ENCODE measurements at places on chromosomes 7 and 10. TPM values are rescaled to one million over a fixed set of nuclear protein-coding genes. Genes with fewer than 3 reads are reported as not detected.

Gene ASAH2B
- 1.0 TPM for total RNA-seq

Gene RBM20
- 1.5 TPM for total RNA-seq

Gene ZNF746
- total RNA-seq: 11.3 TPM

Gene ARHGAP19
- 11.7 TPM for total RNA-seq

Gene SLC13A1
- not detected for total RNA-seq

Gene NPM3
- 71.4 TPM for total RNA-seq

Gene CROT
- 3.5 TPM for total RNA-seq

Gene ABCB1
- 1.0 TPM for total RNA-seq

Gene SYT15
- total RNA-seq: 0.39 TPM

Gene C10orf62
- total RNA-seq: not detected

Gene CLRN3
- 0.13 TPM for total RNA-seq

Gene TMEM270
- not detected for total RNA-seq

GRCh38 chr7:111987115-111987826, 218.9 kb downstream of the DOCK4 start:
- DNase-seq: peak; percentile 59

DNA sequence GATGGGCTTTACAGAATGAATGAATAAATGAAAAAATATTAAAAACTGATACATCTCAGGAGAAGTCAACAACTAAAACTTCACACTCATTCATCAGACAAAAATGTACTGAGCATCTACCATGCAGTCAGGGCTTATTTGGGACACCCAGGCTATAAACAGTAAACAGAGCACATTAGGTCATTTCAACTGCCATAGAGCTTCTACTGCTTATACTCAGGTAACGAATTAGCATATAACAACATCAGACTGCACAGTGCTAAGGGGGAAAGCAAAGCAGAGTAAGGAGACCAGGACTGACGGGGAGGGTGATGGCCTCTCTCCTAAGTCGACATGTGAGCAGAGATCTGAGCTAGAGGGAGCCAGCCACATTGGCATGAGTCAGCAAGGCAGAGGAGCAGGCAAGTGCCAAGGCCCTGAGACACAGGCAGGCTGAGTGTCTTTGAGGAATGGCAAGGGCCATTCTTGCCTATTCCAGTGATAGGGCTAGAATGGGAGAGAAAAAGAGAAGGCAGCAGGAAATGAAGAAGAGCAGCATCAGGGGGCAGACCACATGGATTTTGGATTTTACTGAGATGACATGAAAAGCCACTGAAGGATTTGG, 528.9 kb downstream of the PARD3 start:
- no peak for DNase-seq

- DNase-seq: no peak
Measured at GRCh38 chr10:42937048-42937447, 139.8 kb upstream of the RET start.

DNA sequence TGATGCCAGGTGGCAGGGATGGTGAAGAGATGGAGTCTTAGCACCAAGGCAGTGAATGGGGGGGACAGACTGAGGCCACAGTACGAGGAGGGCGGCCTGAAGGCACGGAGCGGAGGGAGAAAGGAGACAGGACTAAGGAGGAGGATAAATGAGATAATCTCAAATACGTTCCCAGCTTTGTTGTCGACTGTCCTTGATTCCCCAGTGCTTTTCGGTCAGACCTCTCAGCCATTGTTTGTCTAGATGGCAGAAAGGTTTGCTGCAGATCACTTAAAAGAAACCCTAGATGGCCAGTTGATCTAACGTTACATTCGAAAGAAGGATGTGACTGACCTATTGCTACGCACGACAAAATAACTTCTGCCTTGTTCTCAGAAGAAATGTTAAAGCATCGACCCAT, 479.0 kb downstream of the GATA3 start:
- DNase-seq: no peak

GRCh38 chr10:63027531-63027930, 105.6 kb upstream of the NRBF2 start:
- no peak for DNase-seq

DNA sequence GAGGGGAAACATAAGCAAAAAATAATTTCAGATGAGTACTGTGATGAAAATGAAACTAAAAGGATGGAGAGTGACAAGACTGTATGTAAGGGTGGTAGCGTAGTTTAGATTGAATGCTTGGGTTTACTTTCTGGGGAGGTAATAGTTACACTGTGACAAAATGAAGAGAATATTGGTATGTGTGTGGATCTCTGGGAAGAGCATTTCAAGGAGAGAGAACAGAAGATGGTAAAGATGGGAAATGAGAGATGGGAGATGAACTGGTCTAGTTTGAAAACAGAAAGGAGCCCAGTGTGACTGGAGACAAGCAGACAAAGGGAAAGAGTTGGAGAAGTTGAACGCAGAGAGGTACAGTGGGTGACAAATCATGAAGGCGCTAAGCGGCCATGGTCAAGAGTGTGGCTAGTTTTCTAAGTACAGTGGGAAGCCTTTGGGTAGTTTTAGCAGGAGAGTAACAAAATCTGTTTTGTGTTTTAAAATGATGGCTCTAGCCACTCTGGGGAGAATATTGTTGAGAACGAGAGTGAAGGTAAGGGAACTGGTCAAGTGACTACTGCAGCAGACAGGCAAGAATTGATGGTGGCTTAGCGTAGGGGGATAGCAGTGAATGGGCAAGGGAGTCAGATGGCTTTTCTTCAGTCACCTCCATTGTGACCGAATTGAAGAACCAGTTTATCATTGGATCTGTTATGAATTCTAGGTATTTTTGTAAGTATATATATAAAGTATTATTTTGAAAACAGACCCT, 22.6 kb downstream of the PALS2 start:
- no peak for DNase-seq

DNA sequence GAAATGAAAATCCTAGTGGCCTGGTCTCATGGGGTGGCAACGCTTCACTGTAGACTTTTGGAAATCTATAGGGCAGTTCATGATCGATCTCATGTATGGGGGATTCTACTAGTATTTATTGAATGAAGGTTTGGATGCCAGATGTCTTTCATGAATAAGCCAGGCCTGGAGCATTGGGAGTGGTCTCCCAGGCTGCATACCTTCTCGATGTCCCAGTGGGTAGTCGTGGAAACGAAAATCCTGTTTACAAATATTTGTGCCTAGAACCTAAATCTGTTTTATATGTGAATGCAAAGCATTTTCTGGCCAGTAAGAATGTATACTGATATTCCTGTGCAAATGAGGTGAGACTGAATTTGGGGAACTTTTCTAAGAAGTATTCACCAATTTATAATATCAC, 105.0 kb upstream of the C1QL3 start:
- DNase-seq: no peak

- no peak for DNase-seq
Measured at GRCh38 chr7:38773430-38773829, 135.6 kb downstream of the VPS41 start.

GRCh38 chr10:119306514-119306951, 99.2 kb downstream of the GRK5 start:
- DNase-seq: peak; percentile 29

DNA sequence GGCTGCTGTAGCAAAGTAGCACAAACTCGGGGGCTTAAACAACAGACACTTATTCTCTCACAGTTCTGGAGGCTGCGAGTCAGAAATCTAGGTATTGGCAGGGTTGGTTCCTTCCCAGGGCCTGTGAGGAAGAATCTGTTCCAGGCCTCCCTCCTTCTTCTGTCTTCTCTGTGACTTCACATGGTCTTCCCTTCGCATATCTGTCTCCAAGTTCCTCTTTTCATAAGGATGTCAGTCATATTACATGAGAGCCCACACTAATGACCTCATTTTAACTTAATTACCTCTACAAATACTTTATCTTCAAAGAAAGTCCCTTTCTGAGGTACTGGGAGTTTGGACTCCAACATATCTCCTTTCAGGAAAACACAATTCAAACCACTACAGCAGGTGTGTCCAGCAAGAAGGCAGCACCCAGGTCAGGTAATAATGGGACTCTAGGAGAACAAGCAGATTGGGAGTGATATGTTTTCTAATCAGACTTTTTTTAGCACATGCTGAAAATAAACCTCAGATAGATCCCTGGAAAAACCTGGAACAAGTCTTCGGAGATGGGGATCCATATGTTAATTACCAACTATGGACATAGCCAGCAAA, 11.7 kb downstream of the CREB5 start:
- no peak for DNase-seq

GRCh38 chr10:15624401-15625196, 95.1 kb downstream of the ITGA8 start:
- DNase-seq: no peak

GRCh38 chr7:107039199-107039900, 5.2 kb upstream of the PRKAR2B start:
- no peak for DNase-seq

DNA sequence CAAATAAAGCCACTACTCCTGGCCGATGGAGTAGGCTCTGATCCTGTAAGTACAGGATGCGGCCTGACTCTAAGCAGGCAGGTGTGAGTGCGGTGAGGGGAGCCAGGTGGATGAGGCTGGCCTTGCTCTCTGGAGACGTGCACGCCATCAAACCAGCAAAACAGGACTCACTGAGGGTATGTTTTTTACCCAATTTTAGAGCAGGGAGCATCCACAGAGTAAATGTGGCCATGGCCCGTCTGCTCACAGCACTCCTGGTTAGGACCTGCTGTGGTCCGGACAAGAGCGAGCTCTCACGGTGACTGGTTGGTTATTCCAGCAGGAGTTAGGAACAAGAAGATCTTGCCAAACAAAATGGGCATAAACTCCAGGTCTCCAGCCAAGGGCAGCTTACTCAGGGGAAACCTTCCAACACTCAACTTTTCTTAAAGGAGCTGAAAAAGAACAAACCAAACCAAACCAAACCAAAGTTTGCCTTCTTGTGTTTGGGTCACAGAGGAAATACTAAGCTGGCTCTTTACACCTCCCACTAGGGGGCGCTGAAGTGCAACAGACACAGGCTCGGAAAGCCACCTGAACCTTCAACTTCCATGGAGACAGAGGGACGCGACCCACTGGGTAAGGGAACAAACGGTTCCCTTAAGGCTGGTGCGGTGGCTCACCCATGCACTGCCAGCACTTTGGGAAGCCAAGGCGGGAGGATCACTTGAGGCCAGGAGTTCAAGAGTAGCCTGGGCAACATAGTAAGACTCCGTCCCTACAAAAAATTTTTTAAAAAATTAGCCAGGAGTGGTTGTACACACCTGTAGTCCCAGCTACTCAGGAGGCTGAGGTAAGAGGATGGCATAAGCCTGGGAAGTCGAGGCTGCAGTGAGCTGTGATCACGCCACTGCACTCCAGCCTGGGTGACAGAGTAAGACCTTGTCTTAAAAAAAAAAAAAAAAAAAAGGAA, 122.4 kb downstream of the CLEC2L start:
- peak; percentile 70 for DNase-seq

DNA sequence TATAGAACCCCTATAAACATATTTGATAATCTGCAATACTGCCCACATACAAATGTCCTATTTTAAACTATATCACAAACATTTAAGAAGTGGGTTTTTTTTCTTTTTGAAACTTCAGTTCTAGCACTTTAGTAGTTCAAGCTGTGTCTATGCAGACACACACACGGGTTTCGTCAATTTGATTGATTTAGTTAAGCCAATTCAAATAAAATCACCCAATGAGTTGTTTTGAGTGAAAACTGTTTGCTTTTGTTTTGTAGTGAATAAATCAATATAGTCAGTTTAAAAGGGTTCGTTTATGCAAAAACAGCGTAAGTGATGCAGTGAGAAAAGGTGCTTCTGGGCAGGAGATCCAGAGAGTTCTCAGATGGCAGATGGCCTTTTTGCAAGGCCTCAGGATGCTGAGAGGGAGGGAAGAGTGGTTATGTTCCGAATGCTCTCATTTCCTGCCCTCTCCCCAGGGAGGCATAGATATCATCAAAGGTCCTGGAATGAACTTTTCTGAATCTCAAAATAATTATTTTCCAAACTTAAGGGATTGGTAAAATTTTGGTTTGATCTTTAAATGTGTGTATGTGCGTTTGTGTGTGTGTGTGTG, 102.7 kb downstream of the AGMO start:
- DNase-seq: no peak

DNA sequence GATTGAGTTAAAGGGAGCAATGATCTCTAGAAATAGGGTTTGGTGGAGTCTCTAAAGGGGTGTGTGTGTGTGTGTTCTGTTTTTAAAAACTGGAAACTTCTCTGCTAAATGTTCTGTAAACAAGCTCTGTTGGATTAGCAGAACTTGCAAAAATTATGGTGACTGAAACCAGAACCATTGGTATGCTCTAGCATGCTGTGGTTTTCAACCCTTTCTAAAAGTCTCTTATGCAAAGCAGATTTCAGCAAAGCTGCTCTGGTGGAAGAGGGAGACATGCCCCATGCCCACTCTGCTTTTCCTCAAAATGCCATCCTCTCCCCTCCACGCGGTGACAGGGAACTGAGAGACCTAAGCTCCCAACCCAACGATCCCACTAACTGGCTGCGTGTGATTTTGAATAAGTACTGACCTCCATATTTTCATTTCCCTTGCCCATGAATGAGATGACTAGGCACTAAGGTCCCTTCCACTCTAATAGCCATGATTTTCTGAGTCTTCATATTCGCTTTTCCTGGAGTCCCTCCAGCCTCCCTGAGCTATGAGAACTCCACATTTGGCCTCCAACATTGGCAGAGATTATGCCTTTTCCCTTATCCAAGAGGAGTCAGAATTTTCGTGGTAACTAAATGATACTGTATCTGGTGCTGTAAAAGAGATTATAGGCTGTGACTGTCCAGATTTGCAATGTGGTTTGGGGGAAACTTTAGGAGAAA, 117.3 kb upstream of the PALS2 start:
- no peak for DNase-seq

DNA sequence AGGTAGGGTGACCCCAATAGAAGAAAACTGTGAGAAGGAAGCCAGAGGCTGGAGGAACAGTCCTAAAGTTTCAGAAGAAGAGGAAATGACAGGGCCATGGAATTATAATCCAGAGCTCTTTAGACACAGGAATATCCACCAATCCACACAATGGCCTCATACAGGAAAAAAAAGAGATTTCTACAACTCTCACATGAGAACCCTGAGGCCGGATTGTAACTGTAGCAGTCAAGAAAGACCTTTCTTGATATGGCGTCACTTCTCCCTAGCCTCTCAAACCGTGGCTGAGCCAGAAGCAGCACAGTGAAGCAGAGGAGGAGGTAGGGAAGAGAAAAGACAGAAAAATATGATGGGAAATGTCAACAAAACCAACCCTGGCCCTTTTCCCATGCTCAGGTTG, 76.9 kb downstream of the RAPGEF5 start:
- DNase-seq: no peak

DNA sequence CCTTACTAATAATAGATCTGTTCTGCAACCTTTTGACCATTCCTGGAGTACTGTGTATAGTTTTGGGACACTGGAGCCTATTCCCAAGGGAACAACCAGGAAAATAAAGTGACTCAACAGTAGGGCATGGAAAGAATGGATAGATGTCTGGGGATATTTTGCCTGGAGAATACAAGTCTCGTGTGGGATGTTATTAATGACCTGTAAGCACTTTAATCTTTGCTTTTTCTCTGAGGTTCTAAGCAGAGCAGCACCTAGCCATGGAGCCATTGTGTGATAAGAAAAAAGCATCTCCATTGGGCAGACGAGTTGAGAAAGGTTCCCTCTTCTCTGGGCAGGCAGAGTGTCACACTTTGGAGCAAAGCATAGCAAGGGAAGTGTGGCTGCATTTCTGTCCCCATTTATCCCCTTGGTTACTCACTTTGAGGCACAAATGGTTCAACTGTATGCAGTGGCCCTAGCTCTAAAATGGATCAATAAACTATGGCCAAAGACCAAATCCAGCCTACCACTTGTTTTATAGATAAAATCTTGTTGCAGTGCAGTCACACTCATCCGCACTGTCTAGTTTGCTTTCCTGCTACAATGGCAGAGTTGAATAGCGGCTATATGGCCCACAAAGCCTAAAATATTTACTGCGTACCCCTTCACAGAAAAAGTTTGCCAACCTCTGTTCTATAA, 21.0 kb upstream of the CCDC71L start:
- peak; percentile 72 for DNase-seq
